ENCODE measurements at places on chromosomes 2 and 18.
A peak's percentile ranks its signal among the peaks of the same experiment; 100 is the strongest.

GRCh38 chr18:13437796-13438506 lies 219.4 kb downstream of the LDLRAD4 start:
- no peak for DNase-seq

- DNase-seq = no peak
Measured at GRCh38 chr2:108894766-108895165, 94.3 kb downstream of the EDAR start.

DNA sequence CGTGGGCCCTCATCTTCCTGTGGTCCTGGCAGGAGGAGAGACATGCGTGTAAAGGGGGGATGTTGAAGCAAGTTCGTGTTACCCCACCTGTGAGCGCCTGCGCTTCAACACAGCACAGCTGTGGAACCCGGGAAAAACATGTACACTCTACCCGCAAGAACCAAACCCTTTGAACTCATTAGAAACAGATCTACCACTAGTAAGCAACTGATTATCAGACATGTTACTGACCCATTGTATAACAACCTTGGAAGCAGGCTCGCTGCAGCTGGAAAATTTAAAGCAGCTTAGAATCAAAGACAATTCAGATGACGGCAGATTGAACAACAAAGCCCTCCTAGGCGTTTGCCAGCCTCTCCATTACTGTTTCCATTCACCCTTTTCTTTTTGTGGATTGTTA lies 771.7 kb upstream of the SALL3 start:
- no peak for DNase-seq

DNA sequence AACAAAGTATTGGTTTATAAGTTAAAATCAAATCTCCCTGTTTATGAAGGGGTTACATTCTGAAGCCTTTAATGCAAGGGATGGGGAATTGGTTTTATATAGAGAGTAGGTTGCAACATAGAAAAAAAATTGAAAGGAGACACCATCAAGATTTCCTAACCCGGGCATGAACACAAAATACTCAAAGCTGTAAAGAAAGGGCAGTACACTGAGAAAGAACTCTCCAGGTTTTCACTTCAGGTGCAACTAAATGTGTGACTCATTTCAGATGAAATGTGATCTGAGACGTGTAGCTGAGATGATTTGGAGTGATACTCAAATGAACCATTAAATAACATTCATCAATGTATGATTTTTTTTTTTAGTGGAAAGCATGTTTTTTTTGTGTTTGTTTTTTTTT lies 43.6 kb downstream of the SANBR start:
- DNase-seq = no peak

DNA sequence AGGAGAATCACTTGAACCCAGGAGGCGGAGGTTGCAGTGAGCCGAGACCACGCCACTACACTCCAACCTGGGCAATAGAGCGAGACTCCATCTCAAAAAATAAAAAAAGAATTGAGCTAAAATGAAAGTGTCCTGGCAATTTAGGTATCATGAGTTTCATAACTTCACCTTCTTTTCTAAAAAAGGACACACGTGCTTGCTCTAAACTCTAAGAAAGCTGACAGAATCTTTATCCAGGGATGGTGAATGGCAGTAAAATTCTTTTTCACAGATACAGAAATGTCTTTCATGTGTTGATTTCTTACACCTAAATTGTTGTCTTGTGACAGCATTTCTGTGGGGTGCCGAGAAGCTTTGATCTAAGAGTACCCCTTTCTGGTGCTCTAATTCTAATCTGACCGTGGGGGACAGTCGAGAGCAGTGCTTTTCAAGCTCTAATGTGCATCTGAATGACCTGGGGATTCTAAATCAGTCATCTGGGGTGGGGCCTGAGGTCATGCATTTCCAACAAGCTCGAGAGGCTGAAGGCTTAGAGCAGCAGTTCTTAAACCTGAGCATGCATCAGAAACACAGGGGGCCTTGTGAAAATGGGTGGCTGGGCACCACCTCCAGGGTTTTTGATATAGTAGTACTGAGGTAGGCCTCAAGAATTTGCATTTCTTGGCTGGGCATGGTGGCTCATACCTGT lies 42.1 kb upstream of the REL start:
- DNase-seq = no peak

- DNase-seq = no peak
Measured at GRCh38 chr18:44557616-44558151, 123.0 kb upstream of the SETBP1 start.

- DNase-seq = no peak
Measured at GRCh38 chr2:42560899-42561298, 7.5 kb upstream of the MTA3 start.

DNA sequence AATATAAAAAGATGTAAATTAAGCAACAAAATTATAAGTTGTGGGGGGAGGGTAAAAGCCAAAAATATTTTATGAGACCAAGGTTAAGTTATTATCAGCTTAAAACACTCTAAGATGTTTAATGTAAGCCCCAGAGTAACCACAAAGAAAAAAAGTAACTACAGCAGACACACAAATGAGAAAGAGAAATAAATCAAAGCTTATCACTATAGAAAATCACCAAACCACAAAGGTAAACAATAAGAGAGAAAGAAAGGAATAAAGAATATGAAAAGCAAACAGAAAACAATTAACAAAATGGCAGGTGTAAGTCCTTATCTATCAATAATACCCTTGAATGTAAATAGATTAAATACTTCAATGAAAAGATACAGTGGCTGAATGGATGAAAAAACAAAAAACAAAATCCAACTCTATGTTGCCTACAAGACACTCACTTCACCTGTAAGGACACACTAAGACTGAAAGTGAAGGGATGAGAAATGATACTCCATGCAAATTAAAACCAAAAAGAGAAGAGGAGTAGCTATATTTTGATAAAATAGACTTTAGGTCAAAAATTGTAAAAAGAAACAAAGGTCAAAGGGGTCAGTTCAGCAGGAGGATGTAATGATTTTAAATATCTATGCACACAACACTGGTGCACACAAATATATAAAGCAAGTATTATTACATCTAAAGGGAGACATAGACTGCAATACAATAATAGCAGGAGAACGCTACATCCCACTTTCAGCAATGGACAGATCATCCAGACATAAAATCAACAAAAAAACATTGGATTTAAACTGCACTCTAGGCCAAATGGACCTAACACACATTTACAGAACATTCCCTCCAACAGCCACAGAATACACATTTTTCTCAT lies 80.7 kb downstream of the PTPN2 start:
- DNase-seq = no peak

DNA sequence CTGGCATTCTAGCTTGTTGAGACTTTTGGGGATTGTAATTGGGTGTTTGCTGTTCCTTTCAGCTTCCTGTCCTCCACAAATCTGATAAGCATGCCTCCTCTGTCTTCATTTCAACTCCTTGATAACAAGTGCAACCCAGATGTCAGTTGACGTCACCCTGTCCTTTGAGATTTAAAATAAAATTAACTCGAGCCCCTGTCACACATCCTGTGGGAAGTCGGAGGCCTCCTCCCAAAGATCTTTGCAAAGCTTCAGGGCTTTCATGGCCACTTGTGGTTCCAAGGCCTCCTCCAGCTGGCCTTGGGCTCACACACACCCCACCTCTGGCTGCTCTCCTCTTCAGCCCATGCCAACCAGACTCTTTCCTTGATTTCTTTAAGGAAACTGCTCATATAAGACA lies 69.9 kb upstream of the ITGA6 start:
- no peak for DNase-seq

- peak; percentile 60 for DNase-seq
Measured at GRCh38 chr2:33477473-33478468, 1.3 kb downstream of the RASGRP3 start.

DNA sequence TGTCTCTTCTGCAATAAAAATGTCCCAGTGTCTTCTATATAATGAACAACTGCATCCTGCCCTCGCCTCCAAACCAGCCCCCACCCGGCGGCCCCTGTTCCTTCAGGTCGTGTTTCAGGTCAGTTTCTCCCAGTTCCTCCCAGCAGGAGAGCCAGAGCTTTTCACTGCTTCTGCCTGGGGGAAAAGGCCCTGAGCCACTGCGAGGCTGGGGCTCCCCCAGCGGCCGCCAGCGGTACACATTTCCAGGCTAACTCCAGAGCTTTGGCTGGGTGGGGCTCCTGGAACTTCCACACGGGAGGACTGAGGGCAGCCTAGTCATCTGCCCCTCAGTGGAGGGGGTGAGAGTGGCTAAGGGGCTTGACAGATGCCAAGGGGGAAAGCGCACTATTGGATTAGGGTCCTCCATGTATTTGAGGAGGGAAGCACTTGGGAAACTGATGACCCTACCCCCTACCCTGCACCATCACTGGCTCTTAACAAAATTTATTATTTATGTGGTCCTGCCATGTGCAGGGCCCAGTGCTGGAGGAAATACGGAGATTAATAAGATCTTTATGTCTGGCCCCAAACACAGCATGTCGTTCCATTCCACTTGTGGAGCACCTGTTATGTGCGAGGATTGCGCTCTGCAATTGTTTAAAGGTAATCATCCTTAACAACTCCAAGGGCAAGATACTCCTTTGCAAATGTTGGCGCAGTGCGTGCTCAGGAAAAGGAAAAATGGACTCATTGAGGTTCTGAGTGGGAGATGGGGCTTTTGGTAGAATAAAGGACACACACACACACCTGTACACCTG lies 17.3 kb upstream of the CYS1 start:
- DNase-seq = peak; percentile 77

DNA sequence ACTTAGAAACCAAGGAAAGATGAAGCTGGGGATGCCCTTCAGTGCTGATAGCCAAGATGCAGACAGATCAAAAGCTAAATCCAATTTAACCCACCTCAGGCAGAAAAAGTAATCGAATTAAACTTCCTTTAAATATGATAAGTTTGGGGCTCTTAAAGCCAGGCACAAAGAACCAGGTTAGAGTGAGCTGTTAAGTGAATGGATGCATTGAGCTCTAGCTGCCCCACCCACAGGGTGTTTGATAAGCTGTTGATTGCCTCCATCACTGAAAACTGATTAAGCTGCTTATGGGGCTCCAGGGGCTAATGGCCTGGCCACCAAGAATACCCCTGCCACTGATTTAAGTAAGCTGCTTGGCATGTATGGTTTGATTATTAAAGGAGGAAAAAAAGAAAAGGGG lies 119.8 kb downstream of the PLEKHM3 start:
- no peak for DNase-seq

DNA sequence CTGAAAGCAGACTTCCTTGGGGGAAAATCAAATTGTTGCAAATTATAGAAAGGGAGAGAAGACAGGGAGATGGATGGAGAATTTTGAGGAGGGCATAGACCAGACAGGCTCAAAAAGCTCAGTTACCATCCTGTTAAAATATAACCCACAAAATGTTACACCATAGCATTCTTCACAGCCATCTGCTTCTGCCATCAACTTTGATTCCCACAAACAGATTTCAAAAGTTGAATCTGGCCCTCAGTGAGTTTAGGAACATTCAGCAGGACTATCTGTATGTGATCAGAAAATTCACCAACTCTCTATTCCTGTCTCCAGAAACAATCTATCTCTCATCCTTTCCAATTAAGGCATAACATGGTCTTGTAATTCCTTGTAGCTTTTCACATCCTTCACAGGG lies 159.8 kb upstream of the CCDC68 start:
- DNase-seq = no peak

DNA sequence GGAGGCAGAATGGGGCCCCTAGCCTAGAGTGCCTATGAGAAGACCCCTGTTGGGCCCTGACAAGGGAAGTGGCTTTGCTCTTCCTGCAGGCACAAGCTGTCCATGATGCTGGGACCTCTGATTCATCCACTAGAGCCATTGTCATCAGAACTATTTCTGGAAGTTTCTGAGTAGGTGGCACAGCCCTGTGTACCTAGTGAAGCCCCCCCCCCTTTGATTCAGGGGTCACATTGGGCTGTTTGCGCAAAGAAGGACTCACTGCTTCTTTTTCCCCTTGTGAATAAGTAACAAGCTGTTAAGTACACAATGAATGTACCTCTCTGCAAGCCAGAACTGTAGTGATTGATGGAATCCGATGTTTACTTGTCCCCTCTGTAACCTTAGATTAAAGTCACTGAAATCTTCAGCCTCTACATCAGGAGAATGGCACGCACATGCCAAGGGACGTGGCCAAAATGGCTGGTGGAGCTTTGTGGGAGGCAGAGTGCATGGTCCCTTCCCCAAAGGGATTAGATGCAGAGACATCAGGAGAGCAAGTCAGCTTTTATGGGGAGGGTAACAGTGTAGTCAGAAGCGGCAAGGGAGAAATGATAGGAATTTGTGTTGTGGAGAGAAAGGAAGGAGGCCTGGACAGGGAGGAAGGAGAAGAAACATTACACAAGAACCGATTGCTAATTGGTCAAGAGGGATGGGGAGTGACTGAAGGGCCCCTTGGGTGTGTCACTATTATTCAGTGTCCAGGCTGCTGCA lies 267.6 kb upstream of the RAB12 start:
- DNase-seq = no peak

GRCh38 chr18:57631697-57632096 lies 10.1 kb upstream of the NARS1 start:
- DNase-seq = no peak

- DNase-seq = no peak
Measured at GRCh38 chr2:210233487-210233886, 8.2 kb upstream of the ACADL start.

DNA sequence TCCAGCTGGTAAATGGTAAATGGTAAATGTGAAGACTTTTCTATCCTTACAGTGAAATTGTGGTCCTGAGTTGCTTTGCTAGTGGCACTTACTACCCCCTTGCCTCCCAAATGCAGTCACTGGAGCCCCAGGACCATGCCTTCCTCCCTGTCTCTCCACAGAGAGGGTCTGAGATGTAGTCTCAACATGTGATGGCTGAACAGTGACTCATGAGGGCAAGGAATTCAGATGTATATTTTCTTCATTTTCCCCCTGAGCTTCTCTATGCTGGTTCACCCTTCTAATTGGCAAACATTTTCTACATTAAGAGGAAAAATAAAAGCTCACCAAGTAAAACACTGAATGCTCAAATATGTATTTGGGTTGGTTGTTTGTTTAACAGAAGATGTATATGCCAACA lies 232.0 kb downstream of the SH3BP4 start:
- no peak for DNase-seq

- DNase-seq = no peak
Measured at GRCh38 chr18:46899274-46899948, 17.9 kb downstream of the PIAS2 start.

DNA sequence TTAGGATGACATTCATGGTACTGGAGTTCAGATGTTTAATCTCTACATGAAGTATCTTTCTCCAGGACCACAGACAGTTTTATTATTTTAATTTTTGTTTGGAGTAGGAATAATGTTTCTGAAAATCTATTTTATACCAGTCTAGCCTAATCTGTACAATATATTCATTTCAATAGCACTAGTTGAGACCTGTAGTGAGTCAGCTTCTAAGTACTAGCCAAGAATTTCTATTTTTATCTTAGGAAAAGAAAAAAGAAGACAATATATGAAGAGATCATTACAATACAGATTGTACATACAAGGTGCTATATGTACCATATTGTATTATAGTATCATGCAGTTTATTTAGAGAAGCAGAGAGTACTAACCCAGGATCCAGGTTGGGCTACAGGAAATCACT lies 826.9 kb upstream of the PIK3C3 start:
- no peak for DNase-seq
